ENCODE measurements at places on chromosomes 1 and 21. TPM values are rescaled to one million over a fixed set of nuclear protein-coding genes. Genes with fewer than 3 reads are reported as not detected.
A peak's percentile ranks its signal among the peaks of the same experiment; 100 is the strongest.

DNA sequence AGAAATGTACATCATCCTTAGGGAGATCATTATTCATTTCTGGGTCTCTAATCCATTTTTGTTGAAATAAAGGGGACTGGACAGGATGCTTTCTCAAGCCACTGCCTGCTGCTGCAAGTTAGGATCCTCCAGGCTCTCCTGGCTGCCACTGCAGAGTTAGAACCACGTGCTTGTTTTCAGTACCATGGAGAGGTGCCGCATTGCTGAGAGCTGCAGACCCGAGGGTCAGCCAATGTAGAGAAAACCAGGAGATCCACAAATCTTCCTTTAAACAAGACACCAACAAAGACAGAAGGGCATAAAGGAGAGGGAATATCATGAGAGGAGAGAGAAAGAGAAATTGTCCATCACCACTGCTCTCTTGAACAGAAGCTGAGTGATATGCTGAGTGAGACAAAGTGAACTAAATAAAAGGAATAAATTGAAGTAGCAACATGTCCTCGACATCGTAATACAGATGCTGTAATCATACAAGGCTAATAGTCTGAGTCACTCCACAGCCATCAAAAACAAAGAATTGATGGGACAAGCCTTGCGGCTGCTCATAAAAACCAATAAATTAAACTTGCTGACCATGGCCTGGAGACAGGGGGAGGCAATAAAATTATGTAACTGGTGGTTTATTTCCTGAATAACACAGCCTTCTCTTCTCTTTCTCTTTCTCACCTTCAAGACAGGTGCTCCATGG is 255.7 kb downstream of the OMA1 start:
- DNase-seq, result peak; percentile 16
- peaks cover 4% of the 10 kb centered on the region for H3K27me3 ChIP-seq
- no peak overlapping the region for H3K4me3 ChIP-seq
- no peaks in the 10 kb centered on the region for H3K4me1 ChIP-seq
- no peaks in the 10 kb centered on the region for H3K36me3 ChIP-seq
- H3K27ac ChIP-seq, result no peak overlapping the region

DNA sequence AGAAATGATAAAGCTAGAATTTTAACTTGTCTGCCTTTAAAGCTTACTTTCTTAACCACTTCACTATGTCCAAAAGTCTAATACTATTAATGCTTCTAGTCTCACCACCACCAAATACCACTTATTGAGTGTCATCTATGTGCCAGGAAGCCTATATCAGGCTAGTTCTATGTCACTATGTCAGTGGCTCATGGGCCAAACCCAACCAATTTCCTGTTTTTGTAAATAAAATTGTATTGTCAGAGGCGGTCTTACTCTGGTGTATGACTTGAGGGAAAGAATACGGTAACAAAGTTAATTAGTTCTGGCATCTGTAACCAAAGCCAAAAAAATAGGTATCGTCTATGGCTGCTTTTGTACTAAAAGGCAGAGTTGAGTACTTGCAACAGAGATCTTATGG is 14.8 kb downstream of the F5 start:
- H3K36me3 ChIP-seq, result no peaks in the 10 kb centered on the region
- peaks cover 2% of the 10 kb centered on the region for H3K27me3 ChIP-seq
- no peak for DNase-seq
- no peak overlapping the region for H3K4me3 ChIP-seq

DNA sequence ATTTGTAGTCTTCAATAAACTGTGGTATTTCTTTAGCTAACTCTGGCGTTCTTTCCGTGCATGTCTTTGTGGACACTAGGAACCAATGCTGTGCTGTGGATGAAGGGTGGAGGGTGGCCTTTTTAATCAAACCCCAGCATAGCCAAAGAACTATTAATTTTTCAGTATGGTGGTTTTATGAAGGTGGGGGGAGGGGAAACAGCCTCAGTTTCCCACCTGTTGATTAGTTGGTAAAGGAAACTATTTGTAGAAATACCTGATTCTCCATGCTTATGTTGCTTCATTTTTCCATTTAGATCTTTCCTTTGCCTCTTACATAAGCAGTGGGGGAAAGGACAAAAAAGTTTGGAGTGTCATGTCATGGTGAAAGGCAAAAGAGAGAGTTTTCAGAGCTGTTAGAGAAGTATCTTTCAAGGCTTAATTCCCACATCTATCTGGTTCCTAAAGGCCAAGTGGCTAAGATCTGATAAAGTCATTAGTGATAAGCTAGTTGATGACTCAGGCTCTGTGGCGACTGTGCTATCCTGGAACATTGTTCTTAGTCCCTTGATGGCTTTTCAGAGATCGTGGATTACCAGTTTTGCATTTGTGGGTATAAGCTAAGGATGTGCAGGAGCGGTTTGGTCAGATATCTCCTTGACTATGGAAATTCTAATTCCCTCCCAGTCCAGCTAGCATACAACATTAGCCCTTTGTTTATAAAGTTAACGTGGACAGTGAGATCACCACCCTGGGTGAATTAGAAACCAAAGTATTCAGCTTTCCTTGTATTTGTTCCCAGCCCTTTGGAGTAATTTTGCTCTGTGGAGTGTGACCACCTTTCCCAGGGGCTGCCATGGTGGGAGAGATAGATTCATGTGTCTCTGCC is 8.7 kb upstream of the HAX1 start:
- H3K4me1 ChIP-seq, result peaks cover 13% of the 10 kb centered on the region
- H3K27me3 ChIP-seq, result peaks cover 5% of the 10 kb centered on the region
- no peak overlapping the region for H3K4me3 ChIP-seq
- H3K36me3 ChIP-seq, result peaks cover 50% of the 10 kb centered on the region

DNA sequence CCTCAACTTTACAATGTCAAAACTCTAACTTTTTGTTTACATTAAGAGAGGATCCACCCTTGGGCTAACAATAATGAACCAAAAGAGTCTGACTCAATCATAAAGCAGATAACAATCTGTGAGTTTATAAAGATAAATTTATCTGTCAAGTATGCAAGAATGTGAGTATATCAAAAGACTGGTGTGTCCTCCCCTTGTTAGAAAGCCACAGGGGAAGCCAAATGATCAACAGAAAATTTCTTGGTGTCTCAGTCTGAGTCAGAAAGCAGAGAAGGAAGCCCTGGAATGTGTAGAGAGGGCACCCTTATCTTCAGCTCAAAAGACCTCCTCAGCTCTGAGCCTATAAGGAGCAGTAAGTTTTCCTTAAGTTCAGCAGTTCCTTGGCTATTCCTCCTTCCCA is 13.9 kb upstream of the PDIK1L start:
- H3K27me3 ChIP-seq, result peaks cover 21% of the 10 kb centered on the region
- peaks cover 41% of the 10 kb centered on the region for H3K4me1 ChIP-seq
- no peak overlapping the region for H3K27ac ChIP-seq
- DNase-seq, result peak; percentile 81

DNA sequence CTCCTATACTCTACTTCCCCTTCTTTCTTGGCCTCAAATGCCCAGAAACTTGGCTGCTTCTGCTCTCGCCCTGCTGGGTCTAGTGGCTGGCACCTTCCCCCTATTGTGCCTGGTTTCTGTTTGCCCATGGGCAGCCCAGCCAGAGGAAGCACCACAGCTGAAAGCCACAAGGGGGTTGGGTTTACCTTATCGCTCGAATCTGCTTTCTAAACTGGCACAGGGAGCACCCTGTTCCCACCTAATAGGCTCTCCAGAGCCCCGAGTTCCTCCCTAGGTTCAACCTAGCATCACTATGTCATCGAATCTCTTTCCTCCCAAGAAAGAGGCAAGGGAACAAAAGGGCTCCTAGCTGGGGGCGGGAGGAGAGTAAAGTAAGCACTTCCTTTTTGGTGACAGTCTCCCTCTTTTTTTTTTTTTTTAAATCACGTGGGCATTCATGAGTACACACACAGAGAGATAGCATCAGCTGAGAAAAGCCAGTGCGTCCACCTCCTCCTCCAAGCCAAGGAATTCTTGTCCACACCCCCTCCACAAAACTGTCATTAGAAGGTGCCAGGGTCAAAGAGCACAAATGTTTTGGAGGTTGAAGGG is 72.8 kb downstream of the PLEKHA6 start:
- H3K36me3 ChIP-seq, result no peaks in the 10 kb centered on the region
- no peak for DNase-seq
- peak overlapping the region; percentile 70 for H3K4me3 ChIP-seq
- 0 out of 2 replicates have a peak overlapping the region, but pooled peaks have one; percentile 6 for H3K27ac ChIP-seq

LAD1 gene
- total RNA-seq, result not detected

PTPN22 gene
- 1.6 TPM for total RNA-seq

Data from HFFc6 (cell line).